ENCODE measurements at places on chromosomes 4 and X. TPM values are rescaled to one million over a fixed set of nuclear protein-coding genes. Genes with fewer than 3 reads are reported as not detected.

CCKAR gene
- not detected for total RNA-seq

SULT1B1 gene
- 0.23 TPM for total RNA-seq

TRIM61 gene
- not detected for total RNA-seq

GRCh38 chr4:107094976-107095375, 58.9 kb upstream of the DKK2 start:
- no peak for DNase-seq
- no peak overlapping the region for H3K27ac ChIP-seq
- no peak overlapping the region for H3K4me3 ChIP-seq
- no peaks in the 10 kb centered on the region for H3K4me1 ChIP-seq
- H3K27me3 ChIP-seq, result no peaks in the 10 kb centered on the region
